Fibroblast of lung (primary cell): ENCODE measurements at places on chromosomes 7 and 10. TPM values are rescaled to one million over a fixed set of nuclear protein-coding genes. Genes with fewer than 3 reads are reported as not detected.

DNA sequence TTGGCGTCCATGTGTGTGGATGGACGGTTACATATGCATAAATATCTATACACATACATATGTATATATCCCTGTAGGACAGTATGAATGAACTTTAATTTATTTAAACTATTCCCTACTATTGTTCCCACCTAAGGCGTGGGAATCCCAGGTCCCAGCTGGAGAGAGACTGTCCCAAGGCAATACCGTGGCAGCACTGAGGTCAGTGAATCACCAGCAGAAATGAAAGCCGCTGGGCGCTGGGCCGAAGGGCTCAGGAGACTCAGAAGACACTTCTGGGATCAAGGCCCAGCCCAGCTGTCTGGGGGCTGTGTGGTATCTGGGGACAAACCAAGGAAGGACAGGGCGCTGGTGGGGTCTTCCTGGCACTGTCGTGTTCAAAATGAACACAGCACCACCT lies 49.6 kb upstream of the MYL10 start:
- peak; percentile 84 for DNase-seq

- DNase-seq, result peak; percentile 76
Measured at GRCh38 chr10:71848325-71849275, 2.5 kb downstream of the PSAP start.

GRCh38 chr10:54530299-54530698 lies 270.7 kb downstream of the PCDH15 start:
- DNase-seq, result no peak

DNA sequence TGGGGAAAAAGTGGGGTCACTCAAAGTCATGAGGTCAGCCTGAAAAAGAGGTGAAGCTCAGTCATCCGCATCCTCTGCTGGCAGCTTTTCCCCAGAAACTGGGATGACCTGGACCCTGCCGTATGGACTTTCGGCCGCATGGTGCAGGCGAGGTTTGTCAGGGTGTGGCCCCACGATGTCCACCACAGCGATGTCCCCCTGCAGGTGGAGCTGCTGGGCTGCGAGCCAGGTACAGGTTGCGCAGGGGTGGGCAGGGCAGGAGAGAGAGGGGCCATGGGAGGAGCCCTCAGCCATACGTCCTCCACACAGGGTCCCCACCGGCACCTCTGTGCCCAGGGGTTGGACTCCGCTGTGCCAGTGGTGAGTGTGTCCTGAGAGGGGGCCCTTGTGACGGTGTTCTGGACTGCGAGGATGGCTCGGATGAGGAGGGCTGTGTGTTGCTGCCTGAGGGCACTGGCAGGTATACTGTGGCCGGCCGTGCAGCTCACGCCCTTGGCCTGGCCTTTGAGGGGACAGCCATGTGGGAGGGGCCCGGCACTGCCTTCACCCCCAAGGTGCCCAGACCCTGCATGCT lies 23.0 kb upstream of the ZNF467 start:
- DNase-seq, result no peak

DNA sequence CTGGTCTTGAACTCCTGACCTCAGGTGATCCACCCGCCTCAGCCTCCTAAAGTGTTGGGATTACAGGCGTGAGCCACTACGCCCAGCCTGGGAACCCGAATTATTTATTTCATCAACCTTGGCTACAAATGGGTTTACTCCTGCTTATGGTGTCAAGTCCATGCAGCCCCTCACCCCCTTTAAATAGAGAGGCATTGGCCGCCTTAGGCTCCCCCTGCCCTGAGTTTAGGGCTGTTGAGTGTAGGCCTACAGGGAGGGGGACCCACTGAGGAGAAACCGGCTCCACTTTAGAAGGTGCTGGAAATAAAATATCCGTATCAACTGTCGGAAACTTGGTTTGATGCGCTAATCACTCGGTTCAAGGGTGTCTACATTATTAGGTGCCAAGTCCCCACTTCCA lies 8.7 kb upstream of the SP8 start:
- DNase-seq, result no peak

DNA sequence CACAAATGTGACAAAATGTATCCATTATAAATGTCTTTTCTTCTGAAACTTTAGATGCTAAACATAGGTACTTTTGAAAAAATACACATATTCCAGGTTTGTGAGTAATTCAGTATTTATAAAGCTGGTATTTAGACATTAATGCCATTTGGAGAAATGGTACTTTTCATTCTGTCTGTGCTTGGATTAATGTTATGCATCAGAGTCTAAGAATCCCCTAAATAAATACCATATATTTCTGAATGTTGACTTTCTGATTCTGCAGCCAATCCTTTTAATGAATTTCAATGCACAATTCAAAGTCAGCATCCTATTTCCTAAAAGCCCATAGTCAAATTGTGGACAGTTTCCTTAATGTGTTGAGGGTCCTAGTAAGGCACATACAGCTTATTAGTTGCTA lies 145.0 kb downstream of the DKK1 start:
- peak; percentile 33 for DNase-seq

DNA sequence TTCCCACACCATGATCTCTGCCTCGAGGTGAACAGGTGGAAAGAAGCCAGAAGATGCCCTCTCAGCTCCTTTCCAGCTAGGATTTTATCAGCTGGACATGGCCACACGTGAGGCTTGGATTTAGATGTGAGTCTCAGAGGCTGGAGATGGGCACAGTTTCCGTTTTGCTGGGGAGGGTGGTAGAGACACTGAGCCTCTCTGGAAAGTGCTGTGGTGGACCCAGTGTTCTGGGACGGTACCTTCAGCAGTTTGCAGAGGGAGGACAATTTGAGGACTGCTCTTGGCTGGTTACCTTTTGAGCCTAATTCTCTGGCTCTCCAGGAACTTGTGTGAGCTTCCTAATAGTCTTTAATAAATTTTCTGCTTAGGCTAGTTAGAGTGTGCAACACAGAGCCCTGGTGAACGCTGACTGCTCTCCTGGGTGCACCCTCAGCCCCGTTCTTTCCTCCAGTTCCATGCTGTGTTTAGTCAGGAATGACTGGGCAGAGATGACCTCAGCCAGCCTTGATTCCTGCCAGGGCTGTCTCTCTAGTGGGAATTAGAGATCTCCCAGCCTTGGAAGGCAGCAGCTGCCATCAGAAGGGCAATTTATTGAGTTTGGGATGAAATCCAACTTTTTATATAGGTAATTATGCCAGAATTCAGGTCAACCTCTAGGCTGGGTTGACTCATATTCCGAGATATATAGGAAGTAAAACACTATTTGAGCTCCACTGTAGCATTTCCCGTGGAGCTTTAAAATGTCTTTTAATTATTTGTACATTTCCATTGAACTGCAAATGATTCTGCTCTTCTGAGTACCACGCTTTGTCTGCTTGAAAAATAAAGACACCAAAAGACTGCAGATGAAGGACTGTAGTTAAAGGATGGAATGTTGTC lies 103.9 kb downstream of the GATA3 start:
- DNase-seq, result no peak

DNA sequence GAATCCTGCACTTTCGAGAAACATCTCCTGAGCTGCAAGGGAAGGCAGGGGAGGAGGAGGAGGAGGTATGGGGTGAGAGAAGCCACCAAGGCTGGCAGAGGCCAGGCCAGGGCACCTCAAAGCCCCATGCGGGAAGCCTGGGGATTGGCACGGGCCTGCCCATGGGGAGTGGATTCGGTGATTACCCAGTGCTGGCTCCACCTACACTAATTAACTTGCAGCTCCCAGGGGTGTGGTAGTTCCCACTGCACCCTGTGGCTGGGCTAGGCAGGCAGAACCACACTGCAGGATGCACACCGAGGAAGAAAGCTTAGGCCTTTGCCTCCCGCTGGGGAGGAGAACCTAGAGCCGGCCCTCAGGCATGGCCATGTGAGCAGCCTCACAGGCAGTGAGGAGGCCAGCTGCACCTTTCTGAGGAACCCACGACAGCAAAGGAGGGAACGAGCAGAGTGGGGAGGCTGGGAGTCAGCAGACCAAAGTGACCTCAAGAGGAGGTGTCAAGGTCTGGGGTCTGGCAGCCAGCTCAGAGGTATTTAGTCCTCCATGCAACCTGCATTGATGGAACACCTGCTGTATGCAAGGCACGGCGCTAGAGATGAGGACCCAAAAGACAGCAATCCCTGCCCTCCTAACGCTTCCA lies 27.2 kb downstream of the GRID1 start:
- DNase-seq, result no peak

DNA sequence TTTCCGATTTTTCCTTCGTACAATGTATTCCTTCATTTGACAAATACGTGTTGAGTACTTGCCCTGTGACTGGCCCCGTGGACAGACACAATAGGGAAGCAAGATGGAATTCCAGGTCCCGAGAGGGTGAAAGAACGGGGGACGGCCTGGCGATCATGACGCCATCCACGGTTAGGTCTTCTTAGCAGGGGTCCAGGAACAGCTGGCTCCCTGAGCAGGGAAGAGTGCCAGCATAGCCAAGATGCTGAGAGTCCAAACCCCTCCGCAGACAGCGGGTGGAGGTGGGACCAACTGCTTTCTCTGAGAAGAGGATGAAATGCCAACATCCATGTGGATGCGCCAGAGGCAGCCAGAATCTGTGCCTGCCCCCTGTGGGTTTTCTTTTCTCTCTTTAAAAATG lies 143.7 kb downstream of the DYNC2I1 start:
- DNase-seq, result no peak

DNA sequence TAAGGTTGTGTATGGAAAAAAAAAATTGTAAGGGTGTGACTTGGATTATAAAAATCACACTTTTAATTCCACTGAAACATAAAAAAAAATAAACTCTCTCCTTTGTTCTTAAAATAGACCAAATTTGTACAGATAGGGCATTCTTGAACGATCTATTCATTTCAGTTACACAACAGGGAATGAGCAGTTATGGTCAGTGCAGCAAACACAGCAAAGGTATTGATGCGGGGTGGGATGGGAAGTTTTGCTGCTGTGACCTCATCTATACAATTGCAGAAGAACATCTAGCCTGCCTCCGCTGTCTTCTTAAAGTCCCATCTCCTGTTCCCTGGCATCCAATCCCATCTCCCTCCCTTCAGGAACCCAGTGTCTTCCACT lies 580.2 kb downstream of the SUGCT start:
- peak; percentile 60 for DNase-seq

- no peak for DNase-seq
Measured at GRCh38 chr10:77723376-77723775, 85.8 kb upstream of the KCNMA1 start.

DNA sequence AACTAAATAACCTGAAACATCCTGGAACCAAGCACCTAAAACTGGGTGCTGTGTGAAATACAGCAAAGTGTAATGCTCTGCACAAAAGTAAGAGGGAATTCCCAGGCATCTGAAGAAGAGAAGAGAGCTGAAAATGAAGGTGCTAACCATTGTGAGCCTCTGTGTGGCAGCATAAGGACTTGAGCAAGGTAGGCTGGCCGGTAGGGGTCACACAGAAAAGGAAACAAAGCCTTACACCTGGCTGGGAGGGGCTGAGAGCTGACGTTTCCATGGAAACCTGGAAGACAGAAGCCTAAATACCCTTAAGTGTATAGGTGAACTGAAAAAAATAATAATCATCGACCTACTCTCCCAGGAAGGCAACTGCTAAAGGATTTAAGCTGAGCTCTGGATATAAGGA lies 48.6 kb downstream of the CUL1 start:
- no peak for DNase-seq

DNA sequence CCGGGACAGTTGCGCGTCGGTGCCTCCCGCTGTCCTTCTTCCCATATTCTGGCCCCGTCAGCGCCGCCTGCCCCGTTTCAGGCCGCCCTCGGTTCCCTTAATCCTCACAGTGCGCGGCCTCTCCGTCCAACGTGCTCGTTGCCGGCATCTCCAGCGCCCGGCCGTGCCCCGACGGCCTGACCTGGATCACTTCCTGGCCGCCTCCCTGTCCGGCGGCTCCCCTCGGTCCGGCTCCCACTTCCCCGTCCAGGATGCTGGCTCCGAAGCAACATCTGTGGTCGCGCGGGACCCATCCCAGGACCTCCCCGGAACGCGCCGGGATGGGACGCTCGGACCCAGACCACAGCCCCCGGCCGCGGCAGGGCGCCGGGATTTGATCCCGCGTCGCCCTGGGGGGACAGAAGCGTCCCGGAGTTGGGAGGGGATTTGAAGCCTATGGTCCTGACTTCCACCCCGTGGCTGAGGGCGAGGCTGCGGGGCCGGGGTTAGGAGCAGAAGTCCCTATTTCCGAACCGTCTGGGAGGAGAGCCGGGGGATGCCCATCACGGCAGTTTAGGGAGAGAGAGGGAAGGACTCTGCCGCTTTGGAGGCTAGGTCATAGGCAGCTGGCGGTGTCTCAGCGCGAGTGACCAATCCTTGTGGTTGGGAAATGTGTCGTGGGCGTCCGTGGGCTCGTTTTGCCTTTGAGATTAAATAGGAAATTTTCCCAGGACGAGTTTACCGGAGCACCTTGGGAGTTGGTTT lies 53.8 kb downstream of the KCTD7 start:
- DNase-seq, result no peak

GRCh38 chr10:117126034-117126433 lies 12.0 kb downstream of the VAX1 start:
- no peak for DNase-seq

DNA sequence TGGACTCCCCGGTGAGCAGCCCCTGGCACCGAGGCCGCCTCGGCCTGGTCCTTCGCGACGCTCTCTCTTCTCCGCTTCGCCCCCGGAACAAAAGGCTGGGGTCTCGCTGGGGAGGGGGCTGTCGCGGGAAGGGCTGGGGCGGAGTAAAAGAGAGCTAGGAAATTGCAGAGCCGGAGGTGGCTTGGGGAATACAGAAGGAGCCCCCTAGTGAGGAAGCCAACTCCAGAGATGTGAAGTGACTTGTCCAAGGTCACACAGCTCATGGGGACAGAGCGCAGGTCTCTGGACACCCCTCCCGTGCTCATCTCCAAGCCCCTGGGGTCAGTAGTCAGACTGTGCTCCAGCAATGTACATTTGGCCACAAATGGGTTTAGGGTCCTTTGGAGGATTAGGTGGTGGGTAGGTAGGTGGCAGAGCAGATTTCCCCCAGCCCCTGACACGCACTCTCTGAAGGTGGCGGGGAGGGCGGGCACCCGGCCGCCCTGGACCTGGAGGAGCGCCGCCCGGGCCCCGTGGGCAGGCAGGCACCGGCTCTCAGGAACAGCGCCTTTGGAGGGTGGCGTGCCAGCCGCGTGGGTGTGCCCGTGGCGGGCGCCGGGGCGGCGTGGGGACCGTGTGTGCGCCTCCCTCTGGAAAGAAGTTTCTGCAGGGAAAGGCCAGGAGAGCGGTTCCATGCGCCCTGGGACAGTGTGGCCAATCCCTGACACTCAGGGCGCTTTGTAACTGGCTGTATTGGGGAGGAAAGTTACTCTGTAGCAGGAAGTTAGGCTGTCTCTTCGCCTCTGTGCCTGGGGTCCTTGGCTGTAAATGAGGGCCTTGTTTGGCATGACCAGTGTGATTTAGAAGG lies 910 bp downstream of the WIPF3 start:
- no peak for DNase-seq

Gene GIMAP1
- under 0.01 TPM in 2 replicates for total RNA-seq

Gene FAM25A
- not detected in 2 replicates for total RNA-seq

Gene TAS2R4
- total RNA-seq, result 1.5 TPM in 2 replicates

Gene SPDYE3
- not detected in 2 replicates for total RNA-seq

Gene NEBL
- total RNA-seq, result 0.33 and 1.3 TPM in 2 replicates

Gene EMX2
- not detected in 2 replicates for total RNA-seq

Gene NET1
- 32.1 and 45.4 TPM in 2 replicates for total RNA-seq

Gene GATA3
- total RNA-seq, result not detected in 2 replicates

Gene MICU1
- 52.1 and 83.2 TPM in 2 replicates for total RNA-seq

Gene ANKRD26
- 11.0 and 11.7 TPM in 2 replicates for total RNA-seq

Gene ABCB4
- 0.26 and 0.66 TPM in 2 replicates for total RNA-seq

Gene MYO3A
- total RNA-seq, result not detected in 2 replicates
